Activated T-cell treated with anti-CD3 and anti-CD28 coated beads for 4 hours (primary cell): ENCODE measurements at places on chromosomes 1 and 21.

DNA sequence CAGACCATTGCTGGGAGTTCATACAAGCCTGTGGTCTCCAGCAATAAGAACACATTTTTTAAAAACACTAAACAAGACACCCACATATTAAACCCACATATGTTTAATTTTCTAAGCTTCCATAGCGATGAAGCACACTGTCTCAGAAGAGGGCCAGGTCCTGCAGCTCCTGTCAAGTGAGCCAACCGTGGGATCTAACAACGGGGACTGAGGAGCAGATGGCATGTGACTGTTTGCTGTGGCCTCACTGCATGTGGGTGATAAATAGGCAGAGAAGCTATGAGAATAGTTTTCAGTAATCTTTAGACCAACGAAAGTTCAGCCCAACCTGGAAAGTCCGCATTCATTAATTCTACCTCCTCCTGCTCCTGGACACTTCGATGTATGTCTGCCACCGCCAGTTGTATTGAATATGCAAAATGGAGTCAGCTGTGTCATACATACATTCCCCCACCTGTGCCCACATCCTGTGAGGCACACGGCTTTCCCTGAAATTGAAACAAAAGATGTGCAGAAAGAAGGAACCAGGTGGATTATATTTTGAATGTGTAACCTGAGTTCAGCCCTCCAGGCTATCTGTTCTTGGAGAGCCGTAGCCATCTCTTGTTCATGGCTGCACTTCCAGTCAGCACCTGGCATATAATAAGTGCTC lies 88.2 kb downstream of the MIS18A start:
- DNase-seq, result no peak

GRCh38 chr21:28865488-28866186 lies 127.0 kb downstream of the LTN1 start:
- DNase-seq, result no peak

GRCh38 chr21:37582590-37582989 lies 216.0 kb downstream of the DYRK1A start:
- no peak for DNase-seq

- no peak for DNase-seq
These were observed 96.2 kb downstream of the GALNT2 start for GRCh38 chr1:230163205-230163604.
